ENCODE measurements at places on chromosomes 13 and 19. TPM values are rescaled to one million over a fixed set of nuclear protein-coding genes. Genes with fewer than 3 reads are reported as not detected.

KLC3 gene
- polyA plus RNA-seq, result 3.0 TPM

- DNase-seq, result no peak
Measured at GRCh38 chr19:47267350-47267759, 7.3 kb upstream of the INAFM1 start.

CCDC159 gene
- polyA plus RNA-seq, result 32.6 TPM

CBY2 gene
- polyA plus RNA-seq, result 0.68 TPM

PCID2 gene
- 54.9 TPM for polyA plus RNA-seq

DNA sequence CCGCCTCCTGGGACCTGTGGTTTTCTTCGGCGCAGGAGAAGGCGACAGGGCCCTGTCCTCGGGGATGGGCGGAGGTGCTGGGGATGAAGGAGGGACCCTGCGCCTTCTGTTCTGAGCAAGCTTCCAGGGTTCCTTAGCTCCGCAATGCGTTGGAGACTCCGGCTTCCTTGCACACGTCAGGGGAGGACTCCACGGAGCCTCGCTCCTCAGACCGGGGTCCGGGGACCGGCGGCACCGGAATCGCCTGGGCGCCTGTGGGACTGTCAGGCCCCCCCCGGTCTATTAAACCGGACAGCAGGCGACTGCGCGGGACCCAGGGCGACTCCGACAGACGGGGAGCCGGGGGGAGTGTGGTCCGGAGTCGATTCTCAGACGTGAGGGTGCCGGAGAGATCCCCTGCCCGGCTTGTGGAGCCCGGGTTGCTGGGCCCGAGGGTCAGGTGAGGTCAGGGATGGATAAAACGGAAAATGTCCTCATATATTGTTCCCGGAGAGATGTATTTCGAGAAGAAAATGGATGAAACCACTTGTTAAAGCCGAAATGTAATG lies 227.4 kb downstream of the TEX29 start:
- no peak for DNase-seq

GRCh38 chr19:588741-589692 lies 664 bp upstream of the HCN2 start:
- no peak for DNase-seq

DNA sequence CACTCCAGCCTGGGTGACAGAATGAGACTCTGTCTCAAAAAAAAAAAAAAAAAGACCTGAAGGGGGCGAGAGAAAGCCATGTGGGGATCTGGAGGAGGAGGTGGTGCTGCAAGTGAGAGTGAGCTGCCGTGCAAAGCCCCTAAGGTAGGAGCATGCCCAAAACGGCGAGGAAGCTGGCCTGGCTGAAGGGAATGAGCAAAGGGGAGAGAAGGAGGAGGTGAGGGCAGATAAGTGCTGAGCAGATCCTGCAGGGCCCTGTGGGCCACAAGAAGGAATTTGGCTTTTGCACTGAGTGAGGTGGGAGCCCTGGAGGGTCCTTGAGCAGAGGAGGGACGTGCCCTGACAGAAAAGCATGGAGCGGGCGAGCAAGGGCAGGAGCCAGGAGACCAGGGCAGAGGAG lies 19.4 kb upstream of the ADGRE5 start:
- DNase-seq, result no peak

RANBP3 gene
- 74.2 TPM for polyA plus RNA-seq

DNA sequence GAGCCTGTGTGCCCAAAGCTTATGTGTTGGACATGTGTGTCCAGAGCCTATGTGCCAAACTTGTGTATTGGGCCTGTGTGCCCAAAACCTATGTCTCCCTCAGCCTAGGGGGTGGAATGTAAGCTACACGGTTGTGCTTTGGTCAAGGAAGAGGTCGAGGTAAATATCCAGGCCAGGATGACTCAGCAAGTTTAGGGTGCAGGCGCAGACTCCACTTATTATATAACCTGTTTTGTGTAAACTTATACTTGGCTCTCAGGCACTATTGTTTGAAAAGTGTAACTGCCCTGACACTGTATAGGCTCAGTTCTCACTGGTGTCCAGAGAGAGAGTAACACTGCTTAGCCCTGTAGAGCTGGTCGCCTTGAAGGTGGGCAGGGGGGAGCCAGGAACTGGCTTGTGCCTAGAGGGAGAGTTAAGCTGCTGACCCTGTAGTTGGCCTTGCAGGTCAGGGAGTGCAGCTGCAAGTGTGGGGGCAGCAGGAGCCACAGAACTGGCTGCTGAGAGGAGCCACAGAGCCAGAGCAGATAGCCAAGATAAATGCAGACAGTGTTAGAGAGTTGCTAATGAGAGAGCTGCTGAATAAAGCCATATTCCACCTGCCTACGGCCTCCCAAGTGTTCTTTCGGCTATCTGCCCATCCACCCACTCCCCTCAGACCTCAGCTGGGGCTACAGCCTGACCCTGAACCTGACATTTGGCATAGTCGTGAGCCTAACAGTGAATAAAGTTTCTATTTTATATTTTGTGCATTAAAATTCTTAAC lies 517.2 kb upstream of the SLITRK1 start:
- no peak for DNase-seq

BEST2 gene
- not detected for polyA plus RNA-seq

CILP2 gene
- 0.14 TPM for polyA plus RNA-seq

OR7D2 gene
- 0.06 TPM for polyA plus RNA-seq

DNA sequence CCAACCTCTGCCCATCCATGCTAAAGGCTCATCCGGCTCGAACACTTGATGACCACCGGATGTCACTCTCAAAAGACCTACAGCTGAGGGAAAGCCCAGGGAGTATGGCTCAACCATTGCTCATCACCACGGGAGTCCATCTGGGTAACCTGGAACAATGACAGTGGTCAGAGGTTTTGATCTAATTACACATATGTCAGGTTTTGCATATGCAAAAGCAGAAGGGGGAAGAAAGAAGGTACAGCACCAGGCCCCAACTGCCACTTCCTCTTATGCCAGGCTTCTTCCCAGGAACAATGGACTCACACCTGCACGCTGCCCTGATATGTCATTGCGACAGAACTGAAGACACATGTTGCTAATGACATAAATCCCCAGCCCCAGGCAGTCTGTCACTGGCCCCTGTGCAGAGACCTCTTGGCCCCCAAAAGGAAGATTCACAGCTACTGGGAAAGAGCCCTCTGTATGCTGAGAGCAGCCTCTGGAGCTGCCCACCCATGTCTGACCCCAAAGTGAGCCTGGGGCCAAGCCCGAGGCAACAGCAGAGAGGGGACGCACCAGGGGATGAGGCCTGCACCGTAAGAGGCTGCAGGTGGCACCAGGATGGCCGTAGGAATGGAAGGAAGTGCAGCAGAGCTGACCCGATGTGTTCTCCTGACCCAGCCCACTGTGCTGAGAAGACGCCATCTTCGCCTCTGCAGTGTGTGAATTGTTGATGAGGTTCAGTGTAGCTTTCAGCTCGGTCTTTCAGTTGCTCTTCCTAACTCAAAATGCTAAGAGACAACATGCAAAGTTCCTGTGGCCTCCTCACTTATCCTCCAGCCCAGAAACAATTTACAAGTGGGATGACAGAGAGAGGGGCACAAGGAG lies 26.3 kb downstream of the EPS15L1 start:
- DNase-seq, result no peak

DNA sequence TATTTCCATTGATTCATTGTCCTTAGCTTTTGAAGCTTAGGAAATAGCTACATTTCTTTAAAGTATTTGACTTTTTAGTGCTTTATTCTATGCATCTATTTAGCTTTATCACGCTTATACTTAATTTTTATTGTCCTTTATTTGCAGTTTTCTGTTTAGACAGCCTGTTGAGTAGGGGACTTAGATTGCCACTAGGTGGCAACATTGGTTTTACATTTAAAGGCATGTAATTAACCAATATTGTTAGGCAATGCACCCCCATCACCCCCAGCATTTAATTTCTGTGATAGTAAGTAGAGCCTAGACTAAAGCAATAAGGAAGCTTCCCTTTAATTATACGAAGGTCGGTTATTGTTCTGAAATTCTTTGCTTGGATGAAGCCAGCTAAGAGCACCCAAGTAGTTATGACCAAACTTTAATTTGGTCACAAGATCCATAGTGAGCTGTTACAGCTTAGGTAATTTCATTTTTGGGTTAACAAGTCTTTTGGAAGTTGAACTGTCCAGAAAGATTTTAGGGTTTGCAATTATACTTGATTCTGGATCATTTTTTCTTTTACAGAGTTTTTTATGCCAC lies 36.5 kb downstream of the B3GLCT start:
- no peak for DNase-seq

- DNase-seq, result no peak
Measured at GRCh38 chr19:38661996-38662395, 14.5 kb downstream of the ACTN4 start.

- no peak for DNase-seq
Measured at GRCh38 chr13:20127562-20128458, 33.0 kb downstream of the GJA3 start.

ZNF844 gene
- polyA plus RNA-seq, result 32.2 TPM

Measured in right renal pelvis (tissue), 4 donors.